Stimulated activated CD4-positive, alpha-beta T cell treated with anti-CD3 and anti-CD28 coated beads, Interleukin-12 subunit alpha, Interleukin-12 subunit beta, amount 100 ng/mL, for 48 hours (primary cell): ENCODE measurements at places on chromosomes 12 and 14.

DNA sequence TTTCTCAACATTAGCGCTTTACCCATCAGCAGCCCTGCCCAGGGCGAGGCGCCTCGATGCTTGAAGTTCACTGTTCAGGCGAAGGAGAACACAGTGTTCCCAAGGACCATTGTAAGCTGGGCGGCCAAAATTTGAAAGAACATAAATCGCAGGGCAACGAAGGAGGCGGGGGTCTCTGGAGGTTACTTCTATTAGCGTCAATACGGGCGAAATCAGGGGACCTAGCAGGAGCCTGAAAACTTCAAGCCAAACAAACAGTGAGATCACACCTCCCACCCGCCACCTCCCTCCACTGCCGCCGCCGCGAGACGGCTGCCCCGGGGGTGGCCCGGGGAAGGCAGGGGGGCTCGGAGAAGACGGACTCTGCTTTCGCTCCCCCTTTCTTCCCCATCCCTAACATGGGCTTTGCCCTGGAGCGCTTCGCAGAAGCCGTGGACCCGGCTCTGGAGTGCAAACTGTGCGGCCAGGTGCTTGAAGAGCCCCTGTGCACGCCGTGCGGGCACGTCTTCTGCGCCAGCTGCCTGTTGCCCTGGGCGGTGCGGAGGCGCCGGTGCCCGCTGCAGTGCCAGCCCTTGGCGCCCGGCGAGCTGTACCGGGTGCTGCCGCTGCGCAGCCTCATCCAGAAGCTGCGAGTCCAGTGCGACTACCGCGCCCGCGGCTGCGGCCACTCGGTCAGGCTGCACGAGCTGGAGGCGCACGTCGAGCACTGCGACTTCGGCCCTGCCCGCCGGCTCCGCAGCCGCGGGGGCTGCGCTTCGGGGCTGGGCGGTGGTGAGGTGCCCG, at the start of gene PDZRN4:
Gene PDZRN4, plus strand, starts transcription at position 263 of the 783 bp plus-strand sequence.
- no peak for DNase-seq

DNA sequence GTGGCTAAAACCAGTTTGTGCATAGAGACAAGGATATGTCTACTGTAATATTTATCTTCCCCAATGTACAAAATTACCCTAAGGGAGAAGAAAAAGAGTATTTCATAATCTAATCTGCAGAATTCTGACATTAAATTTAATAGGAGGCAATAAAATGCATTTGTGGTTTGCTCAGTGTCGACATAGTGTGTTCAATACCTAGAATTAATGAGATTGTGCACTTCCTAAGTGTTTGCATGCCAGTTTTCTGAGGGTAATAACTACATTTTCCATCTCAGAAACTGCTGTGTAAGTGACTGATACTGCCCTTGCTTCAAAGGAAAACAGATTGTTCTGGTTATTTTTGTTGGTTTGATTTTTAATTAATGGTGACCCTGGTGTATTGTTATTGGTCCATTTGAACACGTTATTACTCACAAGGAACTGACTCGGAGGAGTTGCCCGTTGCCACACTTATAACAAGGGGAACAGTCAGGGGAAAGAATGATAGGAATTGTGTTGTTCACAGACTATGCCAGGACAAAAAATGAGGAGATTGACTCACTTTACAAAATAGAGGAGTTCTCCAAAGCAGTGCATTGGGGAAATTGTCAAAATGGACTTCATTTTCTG, 960.3 kb upstream of the TMEM132C start:
- DNase-seq, result no peak

- DNase-seq, result no peak
Measured at GRCh38 chr14:97408503-97408902, 611.3 kb downstream of the VRK1 start.

DNA sequence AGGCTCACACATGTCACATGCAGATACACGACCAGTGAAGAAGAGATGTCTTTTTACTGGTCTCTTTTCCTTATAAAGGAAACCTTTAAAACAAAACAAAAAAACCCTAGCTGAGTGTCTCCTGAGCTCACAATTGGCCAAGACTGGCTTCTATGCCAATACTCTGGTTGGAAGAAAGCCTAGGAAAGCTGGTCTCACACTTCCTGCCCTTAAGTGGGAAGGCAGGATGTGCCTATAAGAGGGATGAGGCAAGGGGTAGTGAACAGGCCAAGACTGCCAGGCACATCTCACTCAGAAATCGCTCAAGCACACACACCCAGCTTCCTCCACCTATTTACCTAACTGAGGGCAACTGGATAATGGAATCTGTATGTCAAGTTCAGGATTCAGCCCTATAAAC, 50.0 kb downstream of the SOCS2 start:
- DNase-seq, result no peak

- DNase-seq, result no peak
Measured at GRCh38 chr14:100588671-100589070, 1.5 kb upstream of the BEGAIN start.

DNA sequence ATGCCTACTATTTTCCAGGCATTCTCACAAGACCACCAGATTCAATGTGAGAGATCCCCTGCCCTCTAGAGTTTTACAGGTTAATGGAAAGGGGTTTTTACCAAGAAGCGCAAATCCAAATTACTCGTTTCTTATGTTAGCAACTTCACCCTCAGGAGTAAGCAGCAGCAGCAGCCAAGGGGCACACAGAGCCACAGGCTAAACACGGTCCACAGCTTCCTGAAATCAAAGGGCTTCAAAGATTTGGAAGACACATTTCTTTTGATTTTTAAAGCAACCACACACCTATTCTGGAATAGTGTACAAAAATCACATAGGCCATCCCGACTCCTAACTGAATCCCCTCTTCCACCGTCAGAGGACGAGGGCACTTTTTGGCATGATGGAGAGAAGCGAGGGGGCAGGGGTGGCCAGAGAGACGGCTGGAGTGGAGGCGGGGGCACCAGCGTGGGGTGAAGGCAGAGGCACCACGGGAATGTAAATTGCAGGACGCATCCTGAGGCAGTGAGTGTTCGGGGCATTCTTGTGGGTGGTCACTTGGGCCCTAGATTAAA, 107.0 kb downstream of the ARF6 start:
- DNase-seq, result no peak

DNA sequence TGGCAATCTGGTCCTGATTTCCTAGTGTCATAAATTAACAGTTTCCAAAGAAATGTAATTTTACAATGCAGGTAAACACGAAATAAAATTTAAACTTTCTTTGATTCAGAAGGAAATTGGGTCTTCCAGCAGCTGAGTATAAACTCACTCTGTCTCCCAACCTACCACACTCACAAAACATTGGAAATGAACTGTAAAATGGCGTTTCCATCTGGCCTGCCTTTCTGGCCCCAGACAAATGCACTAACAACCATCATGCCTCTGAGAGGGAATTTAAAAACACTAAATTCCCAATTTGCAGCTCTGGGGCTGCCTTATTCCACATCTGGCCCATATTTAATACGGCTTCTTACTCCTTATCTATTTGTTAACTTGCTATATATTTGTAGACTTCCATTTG, 19.3 kb downstream of the ATP2B1 start:
- no peak for DNase-seq

- DNase-seq, result no peak
Measured at GRCh38 chr12:69254046-69254445, 14.7 kb downstream of the CPSF6 start.

GRCh38 chr12:12941450-12942350, 10.3 kb downstream of the GPRC5D start:
- DNase-seq, result no peak

DNA sequence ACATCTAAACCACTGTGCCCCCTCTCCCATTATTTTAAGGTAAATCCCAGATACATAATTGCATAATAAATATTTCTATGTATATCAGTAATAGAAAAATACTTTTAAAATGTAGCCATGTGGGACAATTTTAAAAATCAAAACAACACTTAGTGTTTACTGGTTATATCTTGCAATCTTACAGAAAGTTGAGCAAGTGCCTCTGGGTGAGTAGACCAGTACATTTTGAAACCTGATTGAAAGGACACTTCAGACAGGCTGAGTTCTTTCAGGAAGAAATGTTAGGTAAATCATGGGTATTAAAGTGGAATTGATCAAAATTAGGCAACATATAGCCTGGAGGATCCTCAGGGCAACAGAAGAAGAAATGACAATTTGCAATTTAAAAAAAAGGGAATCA, 7.2 kb downstream of the SLC38A4 start:
- DNase-seq, result no peak

GRCh38 chr12:16218934-16219751, 58.3 kb downstream of the SLC15A5 start:
- DNase-seq, result no peak

- DNase-seq, result no peak
Measured at GRCh38 chr12:66047411-66048021, 83.0 kb downstream of the LLPH start.

GRCh38 chr12:31929027-31929526, 30.1 kb upstream of the RESF1 start:
- DNase-seq, result no peak

GRCh38 chr14:100669011-100669412, 57.7 kb upstream of the DLK1 start:
- no peak for DNase-seq

DNA sequence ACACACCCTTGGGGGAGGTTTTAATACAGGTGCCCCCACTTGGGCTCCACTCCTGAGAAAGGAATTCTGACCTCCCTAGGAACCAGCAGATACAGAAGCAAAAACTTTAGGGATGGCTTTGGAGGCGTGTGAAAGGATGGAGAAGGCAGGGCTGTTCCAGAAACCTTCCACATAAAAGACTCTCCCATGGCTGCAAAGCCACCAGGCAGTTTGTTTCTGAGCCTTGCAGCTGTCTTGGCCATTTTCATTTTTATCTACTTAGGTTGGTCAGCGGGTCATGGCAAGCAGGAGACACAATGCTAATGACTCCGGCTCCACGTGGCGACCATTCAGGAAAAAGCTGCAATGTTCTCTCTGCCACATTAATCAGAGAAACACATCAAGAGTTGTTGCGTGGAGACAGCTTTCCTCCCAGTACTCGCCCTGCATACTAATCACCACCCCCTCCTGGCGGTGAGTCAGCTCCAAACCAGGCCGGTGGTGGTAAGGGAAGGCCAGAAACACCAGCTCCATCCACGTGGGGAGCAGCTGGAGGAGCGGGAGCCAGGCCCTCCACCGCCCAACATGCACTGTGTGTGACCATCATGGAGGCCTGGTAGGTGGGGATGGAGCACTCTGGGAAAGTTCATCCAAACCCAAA, 30.9 kb upstream of the IRF2BPL start:
- no peak for DNase-seq

GRCh38 chr12:66321435-66321834, 19.1 kb downstream of the HELB start:
- no peak for DNase-seq

DNA sequence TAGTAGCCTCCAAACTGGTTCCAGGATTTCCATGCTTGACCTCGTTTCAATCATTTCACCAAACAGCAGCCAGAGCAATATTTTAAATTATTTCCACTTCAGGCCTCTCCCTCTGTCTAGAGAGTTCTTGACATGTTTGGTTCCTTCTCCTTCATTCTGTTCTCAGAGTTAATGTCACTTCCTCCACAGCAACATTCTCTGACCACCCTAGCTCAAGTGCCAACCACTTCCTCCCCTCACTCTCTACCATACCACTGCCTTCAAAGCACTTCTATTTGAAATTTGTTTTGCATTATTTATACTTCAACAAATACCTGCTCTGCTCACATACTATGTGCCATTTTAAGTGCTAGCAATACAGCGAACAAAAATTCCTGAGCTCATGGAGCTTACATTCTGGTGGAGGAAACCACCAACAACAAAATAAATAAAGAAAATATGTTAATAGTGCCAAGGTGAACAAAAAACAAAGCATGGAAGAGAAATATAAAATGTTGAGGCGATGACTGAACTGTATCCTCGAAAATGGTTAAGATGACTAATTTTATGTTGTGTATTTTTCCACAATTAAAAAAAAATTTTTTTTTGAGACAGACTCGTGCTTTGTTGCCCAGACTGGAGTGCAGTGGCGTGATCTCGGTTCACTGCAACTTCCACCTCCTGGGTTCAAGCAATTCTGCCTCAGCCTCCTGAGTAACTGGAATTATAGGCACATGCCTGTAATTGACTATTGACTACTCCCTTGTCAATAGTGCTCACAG, 17.3 kb downstream of the BAZ1A start:
- no peak for DNase-seq
